Germinal center (tissue), 1 donor: ENCODE measurements at places on chromosomes 12 and 14.

DNA sequence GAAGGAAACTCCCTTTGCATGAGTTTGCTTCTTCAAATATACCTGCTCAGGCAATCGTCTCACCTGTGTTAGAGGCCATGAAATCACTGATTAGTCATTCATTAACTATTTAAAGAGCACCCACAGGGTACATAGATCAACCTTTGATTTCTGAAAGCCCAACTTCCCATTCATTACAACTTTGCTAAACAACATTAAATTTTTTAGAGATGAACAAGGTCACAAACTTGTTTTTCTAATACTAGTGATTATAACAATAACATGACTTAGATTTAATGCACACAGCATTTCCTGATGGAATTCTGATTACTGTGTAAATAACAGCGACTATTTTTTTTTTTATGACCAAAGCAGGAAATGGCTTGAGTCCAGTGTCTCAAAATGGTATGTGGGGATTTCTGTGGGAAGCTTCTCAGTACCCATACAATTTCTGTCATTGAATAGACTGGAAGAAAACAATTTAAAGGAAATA lies 5.4 kb upstream of the ERO1A start:
- no peak for DNase-seq

DNA sequence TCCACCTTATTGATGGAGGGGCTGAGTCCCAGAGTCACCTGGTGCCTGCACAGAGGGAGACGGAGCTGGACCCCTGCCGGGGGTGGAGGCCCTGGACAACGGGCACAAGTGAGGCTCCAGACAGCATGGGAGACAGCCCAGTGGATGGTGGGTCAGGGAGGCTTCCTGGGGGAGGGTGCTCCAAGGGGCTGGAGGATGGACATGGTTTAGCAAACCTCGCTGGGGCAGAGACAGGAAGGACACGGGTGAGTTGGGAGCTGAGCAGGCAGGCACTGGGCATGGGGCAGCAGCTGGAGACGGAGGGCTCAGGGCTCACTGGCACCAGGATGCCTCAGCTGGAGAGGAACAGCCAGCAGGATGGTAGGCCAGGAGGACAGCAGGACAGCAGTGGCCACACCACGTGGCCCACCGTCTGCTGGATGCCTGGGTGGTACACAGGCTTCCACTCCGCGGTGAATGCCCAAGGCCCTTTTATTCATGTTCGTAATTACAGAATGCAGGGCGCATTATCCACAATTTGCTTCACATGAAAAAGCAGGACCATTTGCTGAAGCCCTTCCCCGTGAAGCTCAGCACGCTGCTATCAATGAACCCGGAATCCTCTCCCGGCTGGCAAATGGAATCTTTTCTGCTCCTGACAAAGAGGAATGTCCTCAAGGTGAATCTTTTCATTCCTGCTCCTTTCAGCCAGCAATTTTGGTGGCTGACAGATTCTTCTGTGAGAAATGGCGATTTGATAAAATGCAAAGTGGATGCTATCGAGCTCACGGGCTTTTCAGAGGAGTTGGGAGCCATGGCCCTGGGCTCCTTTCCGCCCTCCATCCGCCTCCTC lies 138.1 kb upstream of the C14orf180 start:
- no peak for DNase-seq

GRCh38 chr14:38127356-38127755 lies 80.3 kb upstream of the SSTR1 start:
- DNase-seq, result no peak

DNA sequence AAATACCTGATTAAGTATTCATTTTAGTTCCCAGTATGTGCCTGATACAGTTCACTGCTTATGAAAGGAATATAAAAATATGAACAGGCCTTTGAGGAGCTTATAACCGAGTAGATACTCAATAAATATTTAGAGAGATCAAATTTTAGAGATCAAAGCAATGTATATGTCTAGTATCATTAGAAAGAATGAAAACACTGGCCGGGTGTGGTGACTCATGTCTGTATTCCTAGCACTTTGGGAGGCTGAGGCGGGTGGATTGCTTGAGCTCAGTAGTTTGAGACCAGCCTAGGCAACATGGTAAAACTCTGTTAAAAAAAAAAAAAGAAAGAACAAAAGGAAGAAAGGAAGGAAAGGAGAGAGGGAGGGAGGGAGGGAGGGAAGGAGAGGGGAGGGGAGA lies 113.2 kb upstream of the EEA1 start:
- no peak for DNase-seq

DNA sequence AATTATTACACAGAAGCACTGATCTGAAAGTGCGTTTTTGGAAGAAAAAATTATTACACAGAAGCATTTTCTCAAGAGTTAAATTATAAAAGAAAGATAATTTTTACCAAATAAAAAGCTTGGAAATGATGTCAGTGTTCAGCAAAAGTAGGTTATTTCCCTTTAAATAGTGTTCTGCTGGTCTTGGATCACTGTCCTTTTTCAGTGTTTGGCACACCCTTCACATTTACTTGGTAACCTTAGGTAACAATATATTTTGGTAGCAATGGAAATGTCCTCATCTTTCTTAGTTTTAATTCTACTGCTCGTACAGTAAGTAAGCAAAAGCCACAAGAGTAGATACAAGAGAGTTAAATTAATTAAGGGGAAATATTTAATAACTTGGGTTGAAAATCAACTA lies 40.3 kb downstream of the FERMT2 start:
- DNase-seq, result no peak

DNA sequence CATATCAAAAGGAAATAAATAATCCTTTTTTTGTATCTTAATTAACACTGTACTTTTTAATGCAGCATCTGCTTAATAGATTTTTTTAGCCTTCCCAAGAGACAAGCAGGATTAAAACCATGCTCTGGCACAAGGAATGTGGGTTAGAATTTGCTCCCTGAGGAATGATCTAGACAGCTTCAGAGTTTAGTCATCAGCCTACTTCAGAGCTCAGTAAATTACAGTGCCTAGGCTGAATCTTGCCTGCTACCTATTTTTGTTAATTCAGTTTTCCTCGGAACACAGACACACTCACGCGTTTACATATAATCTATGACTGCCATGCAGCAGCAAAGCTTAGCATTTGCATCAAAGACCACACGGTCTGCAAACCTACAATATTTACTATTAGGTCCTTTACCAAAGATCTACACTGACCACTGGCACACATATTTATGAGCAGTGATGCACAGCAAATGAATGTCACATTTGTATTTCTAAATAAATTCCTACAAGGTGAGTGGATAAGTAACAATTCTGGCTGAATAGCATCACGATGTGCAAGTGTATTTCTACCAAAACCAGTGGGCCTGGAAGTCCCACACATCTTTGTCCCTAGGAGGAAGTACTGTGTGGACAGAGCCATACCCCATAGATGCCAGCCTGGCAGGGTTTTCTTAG lies 309.8 kb upstream of the TMEM132C start:
- DNase-seq, result no peak
